Naive thymus-derived CD4-positive, alpha-beta T cell (primary cell): ENCODE measurements at places on chromosomes 5 and 9. TPM values are rescaled to one million over a fixed set of nuclear protein-coding genes. Genes with fewer than 3 reads are reported as not detected.
A peak's percentile ranks its signal among the peaks of the same experiment; 100 is the strongest.

GRCh38 chr5:178502401-178503100, 87.6 kb downstream of the COL23A1 start:
- no peak for DNase-seq

The STOM gene
- 12.9 TPM for total RNA-seq

GRCh38 chr5:133942614-133943474, 25.6 kb downstream of the C5orf15 start:
- no peak for DNase-seq

DNA sequence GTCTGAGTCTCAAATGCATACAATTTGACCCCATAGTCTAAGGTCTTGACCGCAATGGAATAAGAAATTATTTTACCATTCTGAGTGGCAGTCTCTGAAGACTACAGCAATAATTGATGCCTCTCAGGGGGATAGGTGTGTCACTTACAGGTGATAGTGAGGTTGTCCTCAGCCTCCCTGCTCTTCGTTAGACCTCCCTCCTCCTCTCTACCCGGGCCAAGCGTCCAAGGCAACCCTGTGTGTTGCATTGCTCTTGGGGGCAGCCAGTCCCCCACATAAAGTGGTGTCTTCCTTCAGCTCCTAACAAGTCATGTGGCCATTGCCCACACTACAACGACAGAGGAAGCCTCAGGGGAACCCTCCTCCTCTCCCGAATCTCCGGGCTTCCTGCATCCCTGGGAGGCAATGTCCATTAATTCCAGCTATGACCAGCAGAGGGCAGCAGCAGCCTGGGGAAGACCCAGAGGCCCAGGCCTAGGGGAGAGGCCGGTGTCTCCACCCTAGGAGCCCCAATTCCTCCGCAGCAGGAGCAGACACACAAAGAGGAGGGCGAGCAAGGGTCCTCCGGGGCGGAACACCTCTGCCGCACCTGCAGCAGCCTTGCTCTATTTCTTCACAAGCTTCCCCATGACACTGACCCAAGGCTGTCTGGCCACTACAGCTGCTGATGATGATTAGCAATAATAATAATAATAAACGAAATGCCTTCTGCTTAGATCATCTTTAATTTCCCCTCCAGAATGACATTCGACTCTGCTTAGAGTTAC, 134.8 kb downstream of the KCNIP1 start:
- peak; percentile 54 for DNase-seq

The ENTPD2 gene
- total RNA-seq: not detected

GRCh38 chr9:116432051-116432450, 255.1 kb upstream of the TRIM32 start:
- DNase-seq: no peak

DNA sequence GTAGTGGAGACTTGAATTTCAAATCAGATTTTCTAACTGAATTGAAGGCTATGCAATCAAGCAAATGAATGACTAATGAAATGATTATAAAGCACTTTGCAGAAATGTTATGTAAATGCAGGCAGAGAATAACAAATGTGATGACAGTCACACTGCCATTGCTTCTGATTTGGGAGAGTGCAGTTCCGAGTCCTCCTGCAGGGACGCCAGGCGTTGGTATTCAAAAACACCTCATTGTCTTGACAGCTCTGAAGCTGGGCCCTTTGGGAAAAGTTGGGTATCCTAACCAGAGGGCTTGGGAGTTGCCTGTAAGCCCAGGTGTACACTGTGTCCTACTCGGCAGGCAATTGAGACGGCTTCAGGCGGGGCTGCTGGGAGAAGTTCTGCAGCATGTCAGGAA, 57.9 kb downstream of the C5orf15 start:
- no peak for DNase-seq

The EGFLAM gene
- not detected in 2 replicates for total RNA-seq

The TLX3 gene
- total RNA-seq: not detected

The PRDM9 gene
- total RNA-seq: not detected

The STK32A gene
- not detected in 2 replicates for total RNA-seq

DNA sequence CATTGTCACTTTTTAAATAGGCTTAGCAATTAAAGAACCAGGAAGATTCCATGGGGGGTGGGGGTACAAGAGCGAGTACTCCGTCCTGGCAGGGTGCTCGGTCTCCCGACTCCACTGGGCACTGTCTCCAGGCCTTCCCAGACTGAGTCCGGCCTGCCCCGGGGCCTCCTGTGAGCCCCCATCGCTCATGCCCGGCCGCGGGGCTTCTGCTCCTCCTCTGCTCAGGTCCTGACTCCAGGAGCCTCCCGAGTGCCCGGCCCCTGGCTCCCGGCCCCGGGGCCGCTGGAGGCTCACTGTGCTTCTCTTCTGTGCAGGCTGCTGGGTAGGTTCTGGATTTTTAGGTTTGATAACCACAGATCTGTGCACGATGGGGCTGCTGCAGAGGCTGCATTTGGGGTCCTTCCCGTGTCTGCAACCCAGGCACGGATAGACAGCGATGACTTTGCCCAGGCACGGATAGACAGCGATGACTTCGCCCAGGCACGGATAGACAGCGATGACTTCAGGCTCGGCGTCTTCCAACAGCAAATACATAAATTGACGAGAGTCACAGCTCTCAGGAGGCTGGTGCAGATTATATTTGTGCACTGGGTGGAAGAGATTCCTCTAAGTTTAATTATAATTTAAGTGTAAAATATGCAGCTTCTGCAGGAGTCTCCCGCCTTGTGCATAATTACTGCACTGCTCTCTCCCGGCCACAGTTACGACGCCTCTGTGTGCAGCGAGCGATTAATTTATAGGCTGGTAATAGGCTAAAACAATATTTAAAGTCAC, 74.8 kb upstream of the RXRA start:
- DNase-seq: no peak

- DNase-seq: no peak
Measured at GRCh38 chr9:111890334-111890733, 6.3 kb upstream of the UGCG start.

- DNase-seq: no peak
Measured at GRCh38 chr5:162817364-162817763, 620.0 kb upstream of the CCNG1 start.

DNA sequence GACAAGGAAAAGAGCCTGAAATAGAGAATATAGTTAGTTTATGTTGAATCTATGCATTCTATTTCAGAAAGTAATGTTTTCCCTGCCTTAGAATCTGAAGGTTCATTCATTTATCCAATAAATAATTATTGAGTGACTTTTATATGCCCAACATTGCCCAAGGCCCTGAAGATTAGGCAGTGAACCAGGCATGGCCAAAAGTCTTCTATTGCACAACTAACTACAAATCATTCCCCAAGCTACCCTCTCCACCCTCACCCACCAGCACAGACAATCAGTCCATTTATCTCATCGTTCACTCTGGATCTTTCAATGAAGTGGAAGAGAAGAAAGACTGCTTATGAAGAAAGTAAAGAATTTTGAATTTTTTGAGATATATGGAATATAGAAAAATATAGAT, 268.4 kb downstream of the PLK2 start:
- DNase-seq: no peak

DNA sequence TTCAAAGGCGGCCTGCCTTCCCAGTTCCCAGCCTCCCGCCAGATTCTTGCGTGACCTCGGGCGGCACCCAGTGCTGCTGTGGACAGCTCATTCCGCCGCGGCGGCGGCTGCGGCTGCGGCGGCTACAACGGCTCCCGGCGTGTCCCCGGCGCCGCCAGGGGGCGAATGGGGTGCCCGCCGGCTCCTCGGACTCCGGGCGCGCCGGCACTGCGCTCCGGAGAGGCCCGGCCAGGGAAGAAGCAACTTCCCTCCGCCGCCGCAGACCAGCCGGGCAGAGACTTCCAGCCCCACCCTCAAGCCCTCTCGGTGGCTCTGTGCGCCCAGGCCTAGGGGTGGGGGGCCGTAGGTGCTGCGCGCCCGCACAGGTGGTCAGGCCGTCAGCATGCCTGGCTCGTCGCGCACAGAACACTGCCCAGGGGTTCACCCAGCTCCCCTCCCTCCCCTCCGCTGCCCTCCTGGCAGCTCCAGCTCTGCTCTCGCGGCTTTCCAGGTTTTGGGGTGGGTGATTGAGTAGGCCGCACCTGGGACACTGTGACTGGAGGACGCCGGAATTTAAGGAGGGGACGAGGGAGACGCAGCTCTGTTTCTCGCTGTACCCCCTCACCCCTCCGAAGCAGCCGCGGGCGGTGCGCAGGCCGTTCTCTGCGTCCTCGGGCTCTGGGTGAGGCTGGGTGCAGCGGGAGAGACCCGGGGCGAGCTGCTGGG, 20.2 kb downstream of the IGIP start:
- DNase-seq: peak; percentile 25

DNA sequence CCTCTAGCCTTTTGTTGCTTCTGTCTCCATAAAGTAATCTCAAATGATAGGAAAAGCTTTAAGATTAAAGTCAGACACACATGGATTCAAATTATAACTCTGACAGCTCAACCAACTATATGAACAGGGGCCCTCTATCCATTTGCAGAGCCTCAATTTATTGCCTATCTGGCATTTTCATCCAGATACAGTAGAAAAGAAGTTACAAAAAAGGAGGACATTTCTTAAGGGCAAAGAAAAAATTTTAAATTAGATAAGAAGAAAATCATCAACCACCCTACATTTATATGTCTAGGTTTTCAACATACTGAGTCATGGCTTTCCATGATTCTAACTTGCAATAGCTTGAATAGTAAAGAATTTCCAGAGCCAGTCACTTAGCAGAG, 567.2 kb downstream of the CAAP1 start:
- DNase-seq: no peak

- no peak for DNase-seq
Measured at GRCh38 chr5:6423327-6424109, 25.1 kb upstream of the UBE2QL1 start.

The EFNA5 gene
- total RNA-seq: 0.54 TPM

DNA sequence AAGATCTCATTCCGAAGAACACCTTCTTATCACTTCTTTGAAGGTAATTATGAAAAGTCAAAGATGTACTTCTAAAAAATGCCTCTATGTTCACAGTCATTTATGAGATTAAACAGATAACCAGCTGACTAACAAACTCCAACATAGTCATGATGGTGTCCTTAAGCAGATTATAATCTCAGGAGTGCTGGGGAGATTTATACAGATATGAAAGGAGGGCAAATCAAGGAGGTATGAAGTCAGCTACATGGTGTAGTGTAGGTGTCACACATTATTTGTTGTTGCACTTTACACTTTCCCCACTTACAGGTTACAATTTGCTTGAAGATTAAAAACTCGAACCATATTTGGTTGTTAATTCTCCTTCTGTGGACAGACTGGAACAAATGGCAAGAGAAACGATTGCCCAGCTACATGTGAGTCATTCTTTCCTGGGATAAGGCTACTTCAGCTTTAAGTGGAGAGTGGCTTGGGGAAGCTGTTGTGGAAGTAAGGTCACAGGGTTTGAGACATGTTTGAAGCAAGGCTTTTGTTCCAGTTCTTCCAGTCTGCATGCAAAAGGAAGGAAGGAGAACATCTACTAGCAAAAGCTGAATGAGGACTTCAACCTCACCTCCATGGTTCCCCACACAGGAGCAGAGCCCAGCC, 320.1 kb downstream of the ADGRV1 start:
- DNase-seq: no peak
